NCI-H524 treated with DMSO at 0.1 percent for 48 hours (cell line): ENCODE measurements at places on chromosomes 1 and 21.

DNA sequence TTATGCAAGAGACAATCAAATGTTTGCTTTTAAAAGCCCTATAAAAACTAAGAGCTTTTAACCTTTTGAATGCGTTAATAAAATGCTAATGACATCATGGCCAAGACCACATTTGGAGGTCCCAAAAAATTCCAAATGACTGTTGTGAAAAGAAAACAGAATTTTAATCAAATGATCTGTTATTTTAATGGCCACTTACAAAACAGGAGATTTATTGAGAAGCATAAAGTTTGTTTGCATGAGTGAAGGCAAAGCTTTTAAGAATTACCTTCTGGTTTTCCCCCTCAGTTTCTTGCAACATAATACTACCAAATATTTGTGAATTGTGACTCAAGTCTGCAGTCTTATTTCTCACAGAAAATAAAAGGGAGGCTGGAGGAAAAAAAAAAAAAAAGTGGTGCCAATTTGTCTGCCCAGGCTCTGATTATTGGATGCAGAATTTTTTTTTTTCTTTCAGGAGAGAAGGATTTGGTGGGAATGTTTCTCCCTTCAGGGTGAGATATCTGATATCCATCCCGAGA, 60.7 kb downstream of the GORAB start:
- DNase-seq, result no peak

DNA sequence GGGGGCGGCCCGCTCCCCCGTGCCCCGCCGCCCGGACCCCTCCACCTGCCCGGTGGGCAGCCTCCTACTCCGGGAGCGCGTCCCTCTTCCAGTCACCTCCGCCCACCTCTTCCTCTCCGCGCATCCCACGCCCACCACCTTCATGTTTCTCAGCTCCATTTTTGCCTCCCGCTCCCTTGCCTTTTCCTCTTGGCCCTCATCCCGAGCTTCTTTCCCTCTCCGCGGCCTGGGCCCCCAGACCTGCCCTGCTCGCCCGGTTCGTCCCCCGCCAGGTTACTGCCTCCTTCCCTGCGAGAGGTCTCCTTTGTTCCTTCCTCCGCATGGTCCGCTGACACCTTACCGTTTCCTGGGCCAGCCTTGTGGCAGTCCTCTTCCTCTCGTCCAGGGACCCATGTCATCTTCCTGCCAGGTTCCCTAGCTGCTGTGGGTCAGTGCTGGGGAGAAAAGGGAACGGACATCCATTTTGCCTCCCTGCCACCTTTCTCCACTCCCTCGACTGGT, 563 bp downstream of the QSOX1 start:
- DNase-seq, result no peak

- no peak for DNase-seq
Measured at GRCh38 chr1:208089761-208090370, 154.3 kb downstream of the PLXNA2 start.

- DNase-seq, result no peak
Measured at GRCh38 chr1:192489748-192490147, 85.8 kb upstream of the RGS1 start.

GRCh38 chr1:7410156-7410555, 360.9 kb upstream of the VAMP3 start:
- no peak for DNase-seq

DNA sequence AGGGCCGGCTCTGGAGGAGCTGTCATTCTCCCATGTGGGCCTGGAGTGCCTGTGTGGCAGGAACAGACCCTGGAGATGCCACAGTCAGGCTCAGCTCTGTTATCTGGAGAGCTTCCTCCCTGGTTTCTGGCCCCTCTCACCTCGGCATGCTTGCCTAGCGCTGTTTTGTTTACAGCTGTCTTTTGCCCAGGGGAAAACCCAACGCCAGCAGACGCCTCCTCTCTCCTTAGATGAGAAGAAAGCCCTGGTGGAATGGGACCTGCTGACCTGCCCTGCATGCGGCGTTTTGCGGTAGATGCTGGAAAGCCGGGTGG, 104.9 kb downstream of the CRYAA start:
- no peak for DNase-seq

DNA sequence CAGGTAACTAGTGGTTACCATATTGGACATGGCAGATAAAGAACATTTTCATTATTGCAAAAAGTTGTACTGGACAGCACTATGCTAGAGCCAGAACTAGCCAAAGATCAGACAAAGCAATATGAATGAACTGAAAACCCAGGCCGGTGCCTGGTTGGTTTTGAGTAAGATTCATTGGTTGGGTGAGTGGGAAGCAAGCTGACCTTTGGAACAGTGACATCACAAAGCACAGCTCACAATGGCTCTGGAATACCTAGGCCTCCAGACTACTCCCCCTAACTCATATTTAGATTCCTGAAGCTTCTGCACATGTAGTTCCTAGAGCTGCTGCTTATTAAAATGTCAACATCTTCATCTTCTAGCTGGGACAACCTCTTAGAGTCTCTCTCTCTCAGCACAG, at the start of gene TMCO2:
Gene TMCO2 (plus strand): TSS at position 283 of the 400 bp plus-strand sequence. CDS start 57 bp downstream, at position 340.
- no peak for DNase-seq

DNA sequence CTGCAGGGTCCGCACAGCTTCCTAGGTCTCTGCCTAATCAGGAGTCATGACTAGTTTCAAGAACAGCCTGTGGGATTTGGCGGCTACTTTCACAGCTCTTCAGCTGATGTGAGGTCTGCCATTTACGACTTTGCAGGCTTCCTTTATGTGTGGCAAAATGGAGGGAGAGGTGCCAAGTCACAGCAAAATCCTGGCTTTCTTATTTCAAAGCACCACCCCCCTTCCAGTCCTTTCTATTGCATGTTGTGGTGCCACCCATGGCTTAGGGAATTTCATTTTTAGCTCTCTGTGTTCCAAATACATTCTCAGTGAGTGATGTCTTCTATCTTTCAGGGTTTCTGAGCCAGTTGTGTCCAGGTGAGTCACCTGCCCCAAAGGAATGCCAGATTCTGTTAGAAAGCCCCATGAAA, 75.1 kb upstream of the WLS start:
- DNase-seq, result no peak

- DNase-seq, result no peak
Measured at GRCh38 chr1:109259674-109260557, 10.6 kb downstream of the CELSR2 start.

GRCh38 chr1:8858112-8858668, 20.3 kb downstream of the ENO1 start:
- no peak for DNase-seq

- DNase-seq, result no peak
Measured at GRCh38 chr1:88514544-88515060, 169.5 kb upstream of the PKN2 start.

DNA sequence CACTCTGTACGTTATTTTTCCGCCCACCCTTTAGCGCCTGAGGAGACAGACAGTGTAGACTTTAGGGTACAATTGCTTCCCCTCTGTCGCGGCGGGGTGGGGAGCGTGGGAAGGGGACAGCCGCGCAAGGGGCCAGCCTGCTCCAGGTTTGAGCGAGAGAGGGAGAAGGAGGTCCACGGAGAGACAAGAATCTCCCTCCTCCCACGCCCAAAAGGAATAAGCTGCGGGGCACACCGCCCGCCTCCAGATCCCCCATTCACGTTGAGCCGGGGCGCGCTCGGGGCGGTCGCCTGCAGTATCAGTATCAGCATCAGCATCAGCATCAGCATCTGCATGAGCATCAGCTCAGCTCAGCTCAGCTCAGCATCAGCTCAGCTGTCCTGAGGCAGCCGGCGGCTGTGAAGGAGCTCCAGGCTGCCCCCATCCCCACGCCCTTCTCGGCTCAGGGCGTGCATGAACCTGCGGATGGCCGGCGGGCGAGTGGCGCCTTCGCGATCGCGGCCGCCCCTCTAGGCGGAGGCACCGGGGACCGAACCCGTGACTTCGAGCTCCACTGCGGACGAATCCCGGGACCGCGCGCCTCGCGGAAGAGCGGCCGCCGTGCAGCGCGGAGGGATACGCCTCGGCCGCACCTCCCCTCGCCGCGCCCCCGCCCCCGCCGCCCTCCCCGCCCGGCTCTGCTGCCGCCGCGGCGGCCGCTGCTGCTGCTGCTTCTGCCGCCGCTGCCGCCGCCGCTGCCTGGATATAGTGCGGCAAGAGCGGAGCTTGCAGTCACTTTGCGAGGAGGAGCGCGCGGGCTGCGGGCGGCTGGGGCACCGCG, at the start of gene NCAM2:
Gene NCAM2 (plus strand): TSS at position 774 of the 820 bp plus-strand sequence.
- DNase-seq, result peak; percentile 37

DNA sequence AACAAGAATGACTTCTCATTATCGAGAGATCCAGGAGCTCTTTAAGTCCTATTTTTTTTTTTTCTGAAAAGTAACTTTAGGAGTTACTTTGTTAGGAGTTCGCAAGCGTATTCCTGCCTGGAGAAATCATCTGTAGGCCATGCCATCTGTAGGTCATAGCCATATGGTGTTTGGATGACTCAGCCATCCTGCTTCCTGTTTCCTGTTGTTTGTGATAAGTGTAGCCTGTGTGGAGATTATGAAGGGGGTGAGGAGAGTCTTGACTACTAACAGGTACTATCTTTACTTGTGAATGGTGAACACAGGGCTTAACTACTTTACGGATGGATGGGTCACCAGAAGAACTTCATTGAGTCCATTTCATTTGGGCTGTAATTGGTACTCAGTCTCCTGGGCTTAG, 327.2 kb downstream of the PTPRU start:
- DNase-seq, result no peak

DNA sequence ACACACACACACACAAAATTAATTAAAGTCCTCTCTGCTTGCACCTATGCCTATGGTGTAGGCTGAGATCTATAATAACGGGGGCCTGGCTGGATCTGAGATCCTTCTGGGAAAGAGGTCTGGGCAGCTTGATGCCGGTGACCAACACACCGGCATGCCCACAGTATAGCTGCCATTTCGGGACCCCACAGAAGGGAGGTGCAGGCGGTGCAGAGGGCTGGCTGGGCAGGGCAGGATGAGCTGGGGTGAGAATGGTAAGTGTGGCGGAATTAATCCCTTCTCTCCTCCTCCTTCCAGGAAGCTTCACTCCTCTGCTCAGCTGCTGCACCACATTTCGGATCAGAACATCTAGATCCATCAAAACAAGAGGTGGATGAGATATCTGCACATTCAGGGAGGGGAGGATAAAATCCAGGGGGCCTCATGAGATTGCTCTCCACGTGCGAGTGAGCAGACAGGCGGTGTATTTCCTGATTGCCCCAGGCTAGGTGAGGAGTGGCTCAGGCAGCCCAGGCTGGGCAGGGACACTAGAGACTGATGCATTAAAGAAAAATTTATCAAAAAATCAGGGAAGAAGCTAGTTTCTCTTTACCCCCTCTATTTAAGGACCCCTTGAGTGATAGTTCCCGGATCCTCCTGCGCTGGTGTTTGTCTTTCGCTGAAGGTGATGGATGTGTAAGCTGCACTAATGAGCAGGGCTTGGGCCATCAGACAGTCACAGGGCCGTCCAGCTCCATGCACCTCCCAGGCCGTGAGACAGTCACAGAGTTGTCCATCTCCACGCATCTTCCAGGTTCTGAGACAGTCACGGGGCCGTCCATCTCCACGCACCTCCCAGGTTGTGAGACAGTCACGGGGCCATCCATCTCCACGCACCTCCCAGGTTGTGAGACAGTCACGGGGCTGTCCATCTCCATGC, 449.9 kb downstream of the PTPRU start:
- DNase-seq, result no peak

GRCh38 chr1:5643360-5644107, 348.7 kb downstream of the NPHP4 start:
- DNase-seq, result no peak

GRCh38 chr1:160651433-160652064, 4.7 kb upstream of the SLAMF1 start:
- DNase-seq, result no peak

DNA sequence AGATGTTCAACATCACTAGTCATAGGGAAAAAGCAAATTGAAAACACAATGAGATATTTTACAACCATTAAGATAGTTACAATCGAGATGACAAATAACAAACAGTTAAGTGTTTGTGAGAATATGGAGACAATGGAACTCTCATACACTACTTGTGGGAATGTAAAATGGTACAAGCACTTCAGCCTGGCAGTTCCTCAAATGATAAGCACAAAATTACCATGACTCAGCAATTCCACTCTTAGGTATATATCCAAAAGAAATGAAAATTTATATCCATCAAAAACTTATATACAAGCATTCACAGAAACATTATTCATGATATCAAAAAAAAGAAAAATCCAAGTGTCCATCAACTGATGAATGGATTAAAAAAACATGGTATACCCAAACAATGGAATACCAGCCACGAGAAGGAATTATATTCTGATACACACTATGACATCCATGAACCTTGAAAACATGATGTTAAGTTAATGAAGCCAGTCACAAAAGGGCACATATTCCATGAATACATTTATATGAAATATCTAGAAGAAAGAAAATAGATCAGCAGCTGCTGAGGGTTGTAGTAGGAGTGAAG, 76.4 kb downstream of the EVI5 start:
- DNase-seq, result no peak

DNA sequence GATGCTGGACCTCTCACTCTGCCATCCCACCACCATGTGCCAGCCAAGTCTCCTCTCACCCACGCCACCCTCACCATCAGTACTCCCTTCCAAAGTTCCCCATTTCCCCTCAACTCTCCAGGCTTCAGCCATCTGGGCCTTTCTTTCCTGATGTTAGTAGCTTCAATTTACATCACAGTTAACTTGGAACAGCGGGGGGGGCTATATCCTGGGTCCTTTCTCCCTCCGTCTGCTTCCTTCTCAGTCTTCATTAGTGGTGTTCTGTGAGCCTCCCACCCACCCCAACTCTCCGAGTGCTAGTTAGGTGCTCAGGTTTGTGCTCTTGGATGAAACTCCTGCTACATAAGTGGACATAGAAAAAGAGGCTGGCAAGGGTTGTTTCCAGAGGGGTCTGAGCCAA, 31.9 kb downstream of the KCNC4 start:
- DNase-seq, result no peak

DNA sequence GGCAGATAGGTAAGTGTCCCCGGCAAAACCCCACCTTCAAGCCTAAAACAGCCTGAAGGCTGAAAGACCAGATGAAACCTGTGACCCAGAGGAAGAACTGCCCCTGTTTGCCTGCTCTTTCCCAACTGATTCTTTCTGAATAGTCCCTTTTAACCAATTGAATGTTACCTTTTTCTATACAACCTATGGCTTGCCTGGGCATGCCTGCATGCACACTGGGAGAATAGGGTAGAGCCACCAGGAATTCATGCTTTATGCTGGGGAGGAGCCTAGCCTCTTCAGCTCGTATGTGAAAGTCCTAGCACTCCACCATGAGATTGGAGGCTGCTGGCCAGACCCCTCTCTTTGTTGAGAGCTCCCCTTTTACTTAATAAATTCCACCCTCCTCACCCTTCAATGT, 340.0 kb downstream of the PTBP2 start:
- DNase-seq, result no peak
